ENCODE measurements at places on chromosomes 13 and 19. TPM values are rescaled to one million over a fixed set of nuclear protein-coding genes. Genes with fewer than 3 reads are reported as not detected.

GRCh38 chr13:46893221-46893740 is 3.6 kb downstream of the HTR2A start:
- no peaks in the 10 kb centered on the region for H3K36me3 ChIP-seq
- H3K27me3 ChIP-seq, result peaks cover 68% of the 10 kb centered on the region
- H3K4me3 ChIP-seq, result peak overlapping the region; percentile 75
- peaks cover 14% of the 10 kb centered on the region for H3K4me1 ChIP-seq

Gene ZNF468
- 11.3 TPM for total RNA-seq

Gene KLK14
- 1.2 TPM for total RNA-seq

Gene ZNF606
- total RNA-seq, result 13.8 TPM

Gene MEGF8
- 14.0 TPM for total RNA-seq

DNA sequence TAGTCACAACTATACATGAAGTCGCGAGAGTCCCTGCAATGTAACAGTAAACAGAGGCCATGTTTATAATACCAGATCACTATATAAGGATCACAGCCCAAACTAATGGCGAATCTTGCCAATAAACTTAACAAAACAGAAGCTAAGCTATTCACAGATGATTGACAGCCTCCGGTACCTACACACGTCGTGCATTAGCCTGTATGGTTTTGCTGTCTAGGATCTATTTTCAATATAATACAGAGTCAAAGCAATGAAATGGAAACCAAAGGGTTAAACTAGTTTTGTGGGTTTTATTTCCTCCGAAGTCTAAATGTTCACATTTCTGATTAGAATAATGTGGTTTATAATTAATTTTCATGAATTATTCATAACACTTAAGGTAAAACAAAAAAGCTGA is 10.1 kb downstream of the ANKRD10 start:
- H3K4me3 ChIP-seq, result no peak overlapping the region
- H3K36me3 ChIP-seq, result peaks cover 19% of the 10 kb centered on the region
- no peaks in the 10 kb centered on the region for H3K27me3 ChIP-seq

Gene ZNF541
- 0.96 TPM for total RNA-seq

Gene LCP1
- total RNA-seq, result 834 TPM

DNA sequence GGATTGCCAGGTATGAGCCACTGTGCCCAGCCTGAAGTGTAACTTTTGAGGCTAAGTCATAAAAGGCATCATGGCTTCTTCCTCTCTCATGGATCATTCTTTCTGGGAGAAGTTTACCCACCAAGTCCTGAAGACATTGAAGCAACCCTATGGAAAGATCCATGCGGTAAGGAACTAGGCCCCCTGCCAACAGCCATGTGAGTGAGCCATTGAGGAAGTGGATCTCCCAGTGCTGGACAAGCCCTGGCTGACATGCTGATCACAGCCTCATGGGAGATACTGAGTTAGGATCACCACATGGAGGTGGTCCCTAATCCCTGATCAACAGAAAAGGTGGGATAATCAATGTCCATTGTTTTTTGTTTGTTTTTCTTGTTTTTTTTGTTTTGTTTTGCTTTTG is 3.3 kb upstream of the NUDT19 start:
- DNase-seq, result no peak
- no peaks in the 10 kb centered on the region for H3K27me3 ChIP-seq
- H3K4me3 ChIP-seq, result no peak overlapping the region
- peaks cover 26% of the 10 kb centered on the region for H3K4me1 ChIP-seq

Gene CACNG7
- not detected for total RNA-seq

Gene WDR18
- total RNA-seq, result 59.6 TPM

Gene ARRDC5
- total RNA-seq, result 0.72 TPM

- no peaks in the 10 kb centered on the region for H3K27me3 ChIP-seq
- H3K4me3 ChIP-seq, result no peak overlapping the region
- H3K36me3 ChIP-seq, result no peaks in the 10 kb centered on the region
- H3K4me1 ChIP-seq, result no peaks in the 10 kb centered on the region
Observed at GRCh38 chr19:28196101-28196500, 1016.9 kb downstream of the UQCRFS1 start.

- H3K36me3 ChIP-seq, result no peaks in the 10 kb centered on the region
- H3K27me3 ChIP-seq, result no peaks in the 10 kb centered on the region
- H3K4me3 ChIP-seq, result no peak overlapping the region
- peaks cover 5% of the 10 kb centered on the region for H3K4me1 ChIP-seq
- DNase-seq, result peak; percentile 30
Observed at GRCh38 chr19:958967-959855, 24.9 kb upstream of the WDR18 start.

DNA sequence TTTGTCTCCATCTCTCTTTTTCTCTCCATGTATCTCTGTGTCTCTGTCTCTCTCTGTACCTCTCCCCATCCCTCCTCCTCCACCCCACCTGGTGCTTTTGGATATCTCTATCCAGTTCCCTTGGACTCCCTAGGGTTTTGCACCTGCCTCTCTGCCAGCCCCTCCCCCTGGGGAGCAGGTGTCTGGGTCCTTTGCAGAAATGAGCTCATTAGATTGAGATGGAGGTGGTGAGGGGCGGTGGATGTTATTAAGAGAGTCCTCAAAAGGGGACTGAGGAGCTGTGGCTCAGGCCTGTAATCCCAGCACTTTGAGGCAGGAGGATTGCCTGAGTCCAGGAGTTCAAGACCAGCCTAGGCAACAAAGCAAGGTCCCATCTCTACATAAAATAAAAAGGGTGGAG is 2.1 kb downstream of the KCNN4 start:
- H3K4me1 ChIP-seq, result peaks cover 78% of the 10 kb centered on the region
- H3K27ac ChIP-seq, result peak overlapping the region; percentile 72
- H3K4me3 ChIP-seq, result peak overlapping the region; percentile 74
- no peak for DNase-seq
- H3K27me3 ChIP-seq, result no peaks in the 10 kb centered on the region

Gene GDF15
- total RNA-seq, result not detected

DNA sequence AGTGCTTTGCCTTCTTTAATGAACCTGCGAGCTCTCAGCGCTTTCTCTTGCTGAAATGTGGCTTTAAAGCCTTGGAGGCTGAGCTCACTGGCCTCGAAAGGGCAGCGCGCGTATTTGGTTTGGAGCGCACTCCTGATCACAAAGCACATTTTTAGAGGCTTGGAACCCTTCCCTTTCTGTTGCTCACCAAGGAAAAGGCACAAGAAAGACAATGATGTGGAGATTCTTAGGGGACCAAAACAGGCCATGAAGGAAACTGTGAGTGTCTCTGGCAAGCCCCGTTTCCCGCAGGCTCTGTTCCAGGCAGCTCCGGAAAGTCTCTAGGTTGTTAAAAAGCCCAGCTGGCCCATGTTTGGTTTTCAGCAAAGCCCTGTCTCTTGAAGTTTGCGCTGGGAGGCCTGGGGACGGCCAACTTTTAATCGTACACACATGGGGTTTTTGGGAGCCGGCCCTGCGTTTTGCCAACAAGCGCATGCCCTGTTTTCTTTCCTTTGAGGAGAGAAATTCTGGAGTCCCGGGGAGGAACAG is 9.4 kb upstream of the SPC24 start:
- no peak overlapping the region for H3K4me3 ChIP-seq
- DNase-seq, result no peak
- no peak overlapping the region for H3K27ac ChIP-seq

DNA sequence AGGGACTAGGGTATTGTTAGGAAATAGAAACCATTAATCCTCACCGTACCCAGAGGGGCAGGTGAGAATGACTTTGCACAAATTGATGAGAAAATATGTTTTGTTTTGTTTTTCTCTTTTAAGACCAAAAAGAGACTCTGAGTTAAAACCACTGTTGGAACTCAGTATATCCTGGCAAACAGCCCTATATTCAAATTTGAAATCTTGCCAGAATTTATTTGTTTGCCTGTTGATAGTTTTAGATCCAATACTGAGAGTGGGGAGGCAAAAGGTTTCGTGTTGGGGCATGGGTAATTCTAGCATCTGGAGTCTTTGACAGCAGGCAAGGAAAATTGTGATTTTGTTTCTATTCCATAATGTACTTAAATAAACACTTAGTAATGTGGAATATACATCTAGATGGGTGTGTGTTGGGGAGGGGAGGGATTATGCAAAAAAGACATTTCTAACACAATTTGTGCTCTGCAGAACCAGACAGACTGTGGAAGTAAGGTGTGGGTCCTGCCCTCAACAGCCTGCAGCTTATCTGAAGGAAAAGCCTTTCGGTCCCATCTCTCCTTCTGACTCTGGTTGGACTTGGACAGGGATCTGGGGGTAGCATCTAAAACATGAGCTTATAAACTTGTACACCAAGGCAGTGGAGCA is 190.7 kb downstream of the OXGR1 start:
- H3K4me3 ChIP-seq, result no peak overlapping the region
- no peaks in the 10 kb centered on the region for H3K4me1 ChIP-seq
- no peak overlapping the region for H3K27ac ChIP-seq
- no peaks in the 10 kb centered on the region for H3K27me3 ChIP-seq
- H3K36me3 ChIP-seq, result no peaks in the 10 kb centered on the region

- H3K4me1 ChIP-seq, result peaks cover 7% of the 10 kb centered on the region
- peak; percentile 68 for DNase-seq
- H3K36me3 ChIP-seq, result no peaks in the 10 kb centered on the region
- H3K27ac ChIP-seq, result peak overlapping the region; percentile 6
Observed at GRCh38 chr13:48580185-48580803, 47.4 kb upstream of the RCBTB2 start.

Gene KRTDAP
- total RNA-seq, result not detected

DNA sequence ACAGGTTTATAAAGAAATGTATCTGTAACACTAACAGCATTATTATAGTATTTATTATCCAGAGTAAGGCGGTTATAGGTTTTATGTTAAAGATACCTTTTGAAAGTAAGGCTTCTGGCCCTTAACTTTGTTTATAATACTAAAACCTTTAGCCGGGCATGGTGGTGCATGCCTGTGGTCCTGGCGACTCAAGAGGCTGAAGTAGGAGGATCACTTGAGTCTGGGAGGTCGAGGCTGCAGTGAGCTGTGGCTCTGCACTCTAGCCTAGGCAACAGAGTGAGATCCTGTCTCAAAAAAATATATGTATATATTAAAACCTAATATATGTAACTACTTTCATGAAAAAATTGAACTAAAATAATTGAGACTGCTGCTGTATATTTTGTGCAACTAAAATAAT is 98.7 kb upstream of the KLF5 start:
- H3K36me3 ChIP-seq, result peaks cover 10% of the 10 kb centered on the region
- no peaks in the 10 kb centered on the region for H3K27me3 ChIP-seq
- no peak overlapping the region for H3K4me3 ChIP-seq
- DNase-seq, result no peak
- no peaks in the 10 kb centered on the region for H3K4me1 ChIP-seq
- no peak overlapping the region for H3K27ac ChIP-seq

Gene PRKCG
- total RNA-seq, result not detected

GRCh38 chr19:6464070-6464873 is at the start of gene CRB3:
TSS of gene CRB3 (plus strand) at chr19:6464271. CDS start at chr19:6464702, 431 bp downstream.
- peaks cover 11% of the 10 kb centered on the region for H3K4me1 ChIP-seq
- H3K27me3 ChIP-seq, result no peaks in the 10 kb centered on the region
- H3K27ac ChIP-seq, result no peak within 1 kb of the TSS
- peak; percentile 34 for DNase-seq
- H3K36me3 ChIP-seq, result peaks cover 4% of the 10 kb centered on the region
- H3K4me3 ChIP-seq, result peak within 1 kb of the TSS; percentile 61

GRCh38 chr19:31144075-31144870 is 205.0 kb downstream of the TSHZ3 start:
- no peak for DNase-seq
- H3K27ac ChIP-seq, result no peak overlapping the region
- H3K36me3 ChIP-seq, result no peaks in the 10 kb centered on the region
- no peak overlapping the region for H3K4me3 ChIP-seq

- H3K27ac ChIP-seq, result no peak overlapping the region
- DNase-seq, result no peak
- no peak overlapping the region for H3K4me3 ChIP-seq
- no peaks in the 10 kb centered on the region for H3K36me3 ChIP-seq
Observed at GRCh38 chr13:110419381-110419791, 112.3 kb downstream of the COL4A2 start.

DNA sequence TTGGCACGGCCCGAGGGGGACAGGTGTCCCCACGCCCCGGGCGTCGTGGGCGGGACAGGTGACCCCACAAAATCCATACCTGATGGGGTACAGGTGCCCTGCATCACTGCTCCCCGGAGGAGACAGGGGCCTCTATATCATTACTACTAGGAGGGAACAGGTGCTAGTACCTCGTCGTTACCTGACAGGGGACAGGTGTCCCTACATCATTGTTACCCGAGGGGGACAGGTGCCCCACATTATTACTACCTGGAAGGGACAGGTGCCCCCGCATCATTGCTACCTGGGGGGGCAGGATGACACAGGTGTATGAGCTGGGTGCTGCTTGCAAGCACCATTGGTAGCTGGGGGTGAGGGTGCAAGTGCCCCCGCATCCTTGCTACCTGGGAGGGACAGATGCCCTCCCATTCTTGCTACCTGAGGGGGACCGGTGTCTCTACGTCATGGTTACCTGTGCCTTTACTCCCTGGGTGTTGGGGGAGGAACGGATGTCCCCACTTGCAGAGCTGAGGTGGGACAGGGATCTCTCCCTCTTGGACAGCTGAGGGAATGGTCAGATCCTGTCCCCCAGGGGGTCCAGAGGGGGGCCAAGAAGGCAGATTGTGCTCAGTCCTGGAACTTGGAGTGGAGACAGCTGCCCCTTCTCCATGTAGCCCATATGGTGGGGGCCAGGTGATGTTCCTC is 620 bp downstream of the CRTC1 start:
- no peak overlapping the region for H3K27ac ChIP-seq
- H3K36me3 ChIP-seq, result no peaks in the 10 kb centered on the region
- DNase-seq, result no peak
- no peaks in the 10 kb centered on the region for H3K27me3 ChIP-seq
- peaks cover 26% of the 10 kb centered on the region for H3K4me1 ChIP-seq

All from activated T-cell treated with anti-CD3 and anti-CD28 coated beads, Interleukin-2, amount 50 U/mL, for 72 hours (primary cell).